ENCODE measurements at places on chromosomes 11 and 22. TPM values are rescaled to one million over a fixed set of nuclear protein-coding genes. Genes with fewer than 3 reads are reported as not detected.

DNA sequence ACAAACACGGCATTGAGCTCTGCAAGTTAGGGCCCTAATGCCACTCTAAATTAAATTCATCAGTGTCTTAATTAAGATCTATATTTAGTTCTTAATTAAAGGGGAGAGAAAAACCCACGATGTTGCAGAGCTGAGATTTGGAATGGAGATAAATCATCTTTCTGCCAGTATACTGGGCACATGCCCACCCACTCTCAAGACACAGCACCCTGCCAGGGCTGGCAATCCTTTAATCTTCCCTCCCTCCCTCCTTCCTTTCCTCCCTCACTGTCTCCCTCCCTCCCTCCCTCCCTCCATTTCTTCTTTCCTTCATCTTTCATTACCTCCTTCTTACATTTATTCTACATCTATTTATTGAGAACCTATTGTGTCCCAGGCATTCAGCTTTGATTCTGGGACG lies 194.8 kb downstream of the BUD13 start:
- no peak for ATAC-seq

GRCh38 chr11:13694115-13694514 lies 25.6 kb downstream of the FAR1 start:
- no peak for ATAC-seq

DNA sequence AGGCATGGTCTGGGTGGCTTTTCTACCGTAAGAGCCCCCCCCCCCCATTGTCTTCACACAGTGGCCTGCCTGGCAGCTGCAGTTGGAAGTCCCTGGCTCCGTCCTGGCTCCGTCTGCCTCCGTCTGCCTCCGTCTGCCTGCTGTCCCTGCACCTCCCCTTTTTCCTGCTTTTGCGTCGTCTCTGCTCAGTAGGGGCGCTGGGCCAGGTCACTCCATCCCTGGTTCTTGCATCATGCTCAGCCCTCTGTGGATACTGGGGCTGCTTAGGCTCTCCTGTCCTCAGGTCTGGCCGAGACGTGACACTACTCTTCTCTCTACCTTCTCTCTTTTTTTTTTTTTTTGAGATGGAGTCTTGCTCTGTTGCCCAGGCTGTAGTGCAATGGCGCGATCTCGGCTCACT lies 27.8 kb downstream of the AP2A2 start:
- ATAC-seq, result no peak

GRCh38 chr11:1852271-1852876 lies 510 bp upstream of the LSP1 start:
- ATAC-seq, result no peak

DNA sequence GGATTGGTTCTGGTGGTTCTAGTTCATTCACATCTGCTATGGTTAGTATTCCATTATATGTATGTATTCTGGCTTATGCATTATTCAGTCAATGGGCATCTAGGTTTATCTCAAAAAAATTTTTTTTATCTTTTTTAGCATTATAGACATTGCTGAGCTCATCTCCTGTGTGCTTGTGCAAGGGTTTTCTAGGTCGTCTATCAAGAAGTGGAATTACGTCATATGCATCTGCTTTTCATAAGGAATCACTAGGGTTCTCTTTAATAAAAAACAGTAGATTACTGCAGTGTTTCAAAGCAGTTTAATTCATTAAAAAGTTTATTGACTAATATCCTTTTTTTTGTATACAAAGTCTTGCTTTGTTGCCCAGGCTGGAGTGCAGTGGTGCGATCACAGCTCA lies 21.3 kb downstream of the TBC1D22A start:
- no peak for ATAC-seq

GRCh38 chr22:39819429-39819828 lies 74.1 kb downstream of the ENTHD1 start:
- no peak for ATAC-seq

The CDC42EP1 gene
- total RNA-seq, result 117 TPM

Measured in esophagus mucosa (tissue), 1 donor.